ENCODE measurements at places on chromosomes 5 and 9.

- DNase-seq = no peak
Measured at GRCh38 chr5:110917161-110917875, 154.2 kb upstream of the TSLP start.

DNA sequence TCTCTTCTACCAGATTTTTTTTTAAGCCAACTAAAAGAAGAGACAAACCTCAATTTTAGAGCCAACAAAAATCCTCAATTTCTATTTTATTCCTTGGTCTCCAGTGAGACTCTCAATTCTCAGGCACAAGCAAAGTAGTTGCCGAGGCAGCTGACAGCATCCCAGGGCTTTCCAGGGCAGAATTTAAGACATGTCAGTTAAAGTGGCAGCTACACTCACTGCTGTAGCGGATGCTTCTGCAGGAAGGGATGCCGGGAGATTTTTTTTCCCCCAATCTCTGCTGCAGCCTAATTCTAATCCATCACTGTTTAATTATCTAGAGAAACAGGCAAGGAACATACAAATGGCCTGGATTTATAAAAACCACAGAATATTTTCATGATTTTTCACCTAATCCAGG is 57.0 kb downstream of the TTC39B start:
- no peak for DNase-seq

DNA sequence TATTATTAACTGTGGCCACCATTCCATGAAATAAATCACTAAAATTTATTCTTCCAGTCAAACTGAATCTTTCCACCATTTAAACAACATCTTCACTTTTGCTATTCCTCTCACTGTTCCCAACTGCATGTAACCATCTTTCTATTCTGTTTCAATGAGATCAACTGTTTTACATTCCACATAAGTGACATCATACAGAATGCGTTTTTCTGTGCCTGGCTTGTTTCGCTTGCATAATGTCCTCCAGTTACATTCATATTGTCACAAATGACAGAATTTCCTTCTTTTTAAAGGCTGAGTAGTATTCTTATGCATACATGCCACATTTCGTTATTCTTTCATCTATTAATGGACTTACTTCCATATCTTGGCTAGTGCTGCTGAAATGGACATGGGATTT is 738.2 kb downstream of the SEMA5A start:
- DNase-seq = no peak

GRCh38 chr5:113384782-113385285 is 50.0 kb downstream of the TSSK1B start:
- DNase-seq = no peak
